Smooth muscle cell of the brain vasculature (primary cell): ENCODE measurements at places on chromosomes 13 and 19.

DNA sequence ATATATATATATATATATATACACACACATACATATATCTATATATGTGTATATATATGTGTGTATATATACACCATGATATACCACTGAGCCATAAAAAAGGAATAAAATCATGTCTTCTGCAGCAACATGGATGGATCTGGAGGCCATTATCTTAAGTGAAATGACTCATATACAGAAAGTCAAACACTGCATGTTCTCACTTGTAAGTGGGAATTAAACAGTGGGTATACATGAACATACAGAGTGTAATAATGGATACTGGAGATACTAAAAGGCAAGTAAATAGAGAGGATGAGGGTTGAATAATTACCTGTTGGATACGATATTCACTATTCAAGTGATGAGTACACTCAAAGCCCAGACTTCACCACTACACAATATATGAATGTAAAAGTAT, 332.6 kb downstream of the SLITRK1 start:
- no peak for DNase-seq

- no peak for DNase-seq
Measured at GRCh38 chr13:50366488-50367174, 351.4 kb downstream of the KCNRG start.

DNA sequence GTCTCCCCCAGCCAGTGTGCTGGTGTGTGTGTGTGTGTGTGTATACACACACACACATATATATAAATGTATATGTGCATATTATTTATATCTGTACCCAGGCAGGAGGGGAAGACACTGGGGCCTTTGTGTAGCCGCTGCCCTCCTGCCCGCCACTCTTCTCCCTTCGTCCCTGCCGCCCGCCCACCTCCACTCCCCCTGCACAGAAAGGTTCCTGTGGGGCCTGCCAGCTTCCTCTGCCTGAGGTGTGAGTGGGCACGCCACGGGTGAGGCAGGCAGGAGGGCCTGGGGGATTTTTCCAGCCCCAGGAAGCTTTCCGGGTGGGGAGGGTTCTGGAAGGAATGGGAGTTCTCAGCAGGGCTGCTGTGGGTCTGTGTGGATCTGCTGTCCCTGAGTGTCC, 6.9 kb downstream of the IRF2BP1 start:
- DNase-seq: no peak

DNA sequence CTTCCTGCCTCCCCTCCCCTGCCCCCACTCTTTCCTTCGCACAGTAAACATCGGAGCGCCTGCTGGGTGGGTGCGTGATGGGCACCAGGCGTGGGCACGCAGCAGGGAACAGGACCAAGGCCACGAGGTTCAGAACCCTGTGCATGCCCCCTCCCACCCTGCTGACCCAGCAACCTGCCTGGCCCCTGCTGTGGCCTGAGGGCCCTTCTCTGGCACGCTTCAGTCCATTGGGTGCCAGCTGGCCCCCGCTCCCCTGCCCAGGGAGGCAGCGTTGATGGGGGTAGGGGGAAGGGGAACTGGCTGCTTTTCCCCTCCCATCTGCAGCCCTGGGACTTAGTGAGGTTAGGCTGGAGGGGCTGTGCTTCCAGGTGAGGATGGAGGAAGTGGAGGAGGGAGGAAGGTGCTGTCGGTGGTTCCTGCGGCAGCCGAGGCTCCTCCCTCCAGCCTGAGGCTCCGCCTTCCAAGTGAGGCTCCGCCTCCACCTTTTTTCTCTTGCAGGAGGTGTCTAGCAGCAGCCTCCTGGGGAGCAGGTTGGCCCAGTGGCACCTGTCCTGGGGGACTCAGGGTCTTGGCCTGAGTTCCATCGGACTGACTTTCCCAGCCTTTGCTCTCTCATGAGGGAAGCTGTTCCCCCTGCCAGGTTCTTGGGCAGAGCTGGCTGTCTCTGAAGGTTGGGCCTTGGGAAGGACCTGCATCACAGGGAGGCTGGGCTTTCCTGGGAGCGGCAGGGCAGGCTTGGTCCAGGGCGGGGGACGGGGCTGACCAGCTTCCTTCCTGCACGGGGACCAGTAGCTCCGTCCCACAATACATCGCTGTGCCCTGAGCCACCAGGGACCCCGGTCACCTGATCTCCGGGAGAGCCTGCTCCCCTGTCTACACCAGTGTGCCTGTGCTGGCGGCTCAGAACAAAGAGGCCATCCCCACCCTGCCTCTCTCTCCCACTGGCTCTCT, 7.3 kb downstream of the PIAS4 start:
- no peak for DNase-seq

- DNase-seq: no peak
Measured at GRCh38 chr19:21158523-21159135, 16.8 kb downstream of the ZNF431 start.

DNA sequence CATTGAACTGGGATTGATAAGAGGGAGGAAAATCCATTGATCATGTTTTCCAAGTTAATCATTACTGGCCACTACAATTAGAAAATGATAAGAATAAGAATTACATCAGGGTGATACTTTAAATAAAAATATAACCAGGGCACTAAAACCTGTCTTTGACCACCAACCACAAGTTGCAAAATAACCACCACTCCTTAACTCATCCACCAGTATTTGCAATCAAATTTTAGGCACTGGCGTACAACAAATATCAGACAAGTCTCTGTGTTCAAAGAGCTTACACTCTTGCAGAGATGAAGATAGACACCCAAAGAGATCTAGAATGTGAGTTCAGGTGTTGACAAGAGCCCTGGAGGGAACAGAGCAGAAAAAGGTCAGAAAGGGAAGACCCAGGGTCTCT, 514 bp downstream of the CEACAM3 start:
- no peak for DNase-seq

- DNase-seq: no peak
Measured at GRCh38 chr13:89880201-89880600, 1467.3 kb upstream of the MIR17HG start.

DNA sequence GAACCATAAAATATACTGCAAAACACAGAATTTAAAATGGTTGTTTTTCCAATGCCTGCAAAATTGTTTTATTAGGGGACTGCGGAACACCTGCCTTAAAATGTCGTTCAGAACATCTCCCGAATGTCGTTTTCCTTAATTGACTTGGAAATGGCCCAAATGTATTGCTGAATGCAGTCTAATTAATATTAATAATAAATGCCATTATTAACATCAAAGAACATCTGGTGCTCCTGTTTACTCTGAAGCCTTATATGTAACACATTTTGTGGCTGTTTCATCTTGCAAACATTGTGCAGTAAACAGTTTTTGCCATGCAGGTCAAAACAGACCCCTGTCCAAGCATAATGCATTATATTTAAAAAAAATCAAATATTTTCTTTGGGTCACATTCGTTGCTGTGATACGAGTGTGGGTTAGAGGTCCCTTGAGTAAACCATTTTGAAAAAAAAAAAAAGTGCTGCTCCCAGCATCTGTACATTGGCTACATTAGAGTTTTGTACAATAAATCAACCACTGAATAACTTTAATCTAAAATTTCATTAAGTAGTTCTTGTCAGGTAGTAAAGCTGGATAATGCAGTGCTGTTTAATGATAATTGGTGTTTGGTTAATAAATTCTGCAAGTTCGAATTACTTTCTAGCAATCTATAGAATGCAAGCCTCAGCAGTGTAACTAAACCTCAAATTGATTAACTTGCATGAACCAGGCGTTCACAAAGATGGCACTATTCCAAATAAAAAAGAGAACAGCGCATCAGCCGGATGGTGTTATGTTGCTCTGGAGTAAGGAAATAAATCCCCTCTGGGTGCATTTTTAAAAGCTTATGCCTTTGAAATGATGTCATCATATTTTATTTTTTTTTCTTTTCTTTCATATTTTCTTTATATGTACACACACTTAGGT, 140.2 kb downstream of the ZNF536 start:
- DNase-seq: no peak

GRCh38 chr19:56252699-56253422, 19.7 kb upstream of the EDDM13 start:
- peak; percentile 46 for DNase-seq

DNA sequence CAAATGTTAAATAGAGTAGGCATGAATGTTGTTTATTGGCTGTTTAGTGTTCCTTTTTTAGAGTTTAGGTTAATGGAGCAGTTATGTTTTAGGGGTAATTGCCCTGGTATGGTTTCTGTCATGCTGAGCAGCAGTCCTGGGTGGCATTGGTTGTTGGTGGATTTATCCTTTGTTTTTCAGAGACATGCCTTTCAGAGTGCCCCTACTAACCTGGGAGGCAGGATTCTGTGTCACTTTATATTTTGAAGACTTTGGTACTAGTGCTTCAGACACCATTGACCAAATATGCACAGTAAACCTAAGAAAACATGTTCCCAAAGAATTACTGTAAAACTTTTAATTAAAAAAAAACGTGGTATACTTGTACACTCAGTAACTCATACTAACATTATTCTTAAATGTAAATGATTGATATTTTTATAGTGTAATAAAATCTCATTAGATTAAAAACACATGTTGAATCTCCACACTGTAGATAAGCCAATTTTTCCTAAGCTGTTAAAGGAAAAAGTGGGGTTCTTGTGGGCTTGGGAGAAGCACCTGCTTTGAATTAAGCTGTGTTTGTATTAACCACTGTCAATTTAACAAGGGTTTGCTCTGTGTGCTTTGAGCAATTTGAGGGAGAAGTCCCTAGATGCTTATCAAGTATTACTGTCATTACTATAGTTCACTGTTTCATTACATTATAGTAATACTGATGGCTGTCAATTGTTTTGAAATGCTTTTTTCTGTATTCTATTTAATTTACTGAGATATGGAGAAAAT, 133.2 kb downstream of the LMO7 start:
- no peak for DNase-seq

GRCh38 chr19:56356944-56357343, 36.4 kb downstream of the ZNF582 start:
- no peak for DNase-seq

DNA sequence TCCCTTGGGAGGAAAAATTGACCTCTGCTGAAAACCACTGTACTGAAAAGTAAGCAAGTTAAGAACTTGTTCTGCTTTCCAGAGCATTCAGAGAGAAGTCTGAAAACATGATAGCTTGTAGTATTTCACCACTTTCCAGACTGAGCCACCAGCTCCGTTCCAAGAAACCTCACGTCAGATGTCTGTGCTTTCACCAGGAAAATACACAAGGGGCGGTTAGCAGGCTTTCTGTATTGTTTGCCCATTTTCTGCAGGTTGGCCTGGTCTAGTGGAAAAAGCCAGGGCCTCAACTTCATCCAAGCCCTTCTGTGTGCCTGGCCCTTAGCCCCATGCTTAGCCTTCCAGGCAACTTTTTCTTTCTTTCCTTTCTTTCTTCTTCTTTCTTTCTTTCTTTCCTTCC, 36.4 kb downstream of the RXFP2 start:
- DNase-seq: no peak

DNA sequence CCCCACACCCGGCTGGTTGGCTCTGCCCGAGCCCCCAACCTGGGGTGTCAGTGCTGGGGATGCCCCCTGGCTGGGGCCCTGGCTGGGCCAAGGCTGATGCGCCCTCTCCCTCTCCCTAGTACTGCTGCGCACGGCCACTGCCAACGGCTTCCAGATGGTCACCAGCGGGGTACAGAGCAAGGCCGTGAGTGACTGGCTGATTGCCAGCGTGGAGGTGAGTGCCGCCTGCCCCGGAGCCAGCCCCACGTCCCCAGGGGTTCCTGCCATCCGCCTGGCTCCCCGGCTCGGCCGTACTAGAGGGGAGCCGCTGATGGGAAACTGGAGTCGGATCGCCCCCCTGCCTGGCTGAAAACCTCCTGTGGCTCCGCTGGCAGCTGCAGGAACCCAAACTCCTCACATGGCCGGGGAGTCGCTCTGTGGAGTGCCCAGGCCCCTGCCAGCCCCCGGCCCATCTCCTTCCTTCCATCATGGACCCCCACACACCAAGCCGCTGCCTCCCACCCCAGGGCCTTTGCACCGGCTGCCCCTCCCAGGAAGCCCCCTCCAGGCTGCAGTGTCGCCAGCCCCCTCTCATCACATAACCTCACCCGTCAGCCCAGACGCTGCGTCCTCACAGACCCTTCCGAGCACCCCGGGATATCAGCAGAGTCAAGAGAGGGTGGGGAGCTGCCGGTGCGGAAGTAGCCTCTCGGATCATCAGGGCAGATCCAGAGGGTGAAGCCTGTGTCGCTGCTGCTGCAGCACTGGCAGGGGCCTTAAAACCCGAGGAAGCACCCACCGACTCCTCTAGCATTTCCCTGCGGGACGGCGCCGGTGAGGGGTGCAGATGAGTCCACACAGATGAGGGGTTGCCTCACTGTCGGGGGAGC, 10.6 kb downstream of the NCLN start:
- DNase-seq: no peak

GRCh38 chr13:110388108-110388943, 81.2 kb downstream of the COL4A2 start:
- no peak for DNase-seq

- DNase-seq: no peak
Measured at GRCh38 chr13:21075011-21075378, 13.6 kb upstream of the LATS2 start.

GRCh38 chr19:23263396-23263795, 13.2 kb upstream of the ZNF724 start:
- DNase-seq: no peak

GRCh38 chr13:36166046-36166445, 34.9 kb upstream of the DCLK1 start:
- DNase-seq: no peak

GRCh38 chr19:7426986-7427385, 61.8 kb downstream of the PEX11G start:
- no peak for DNase-seq

- no peak for DNase-seq
Measured at GRCh38 chr13:112876305-112877000, 92.6 kb upstream of the MCF2L start.

DNA sequence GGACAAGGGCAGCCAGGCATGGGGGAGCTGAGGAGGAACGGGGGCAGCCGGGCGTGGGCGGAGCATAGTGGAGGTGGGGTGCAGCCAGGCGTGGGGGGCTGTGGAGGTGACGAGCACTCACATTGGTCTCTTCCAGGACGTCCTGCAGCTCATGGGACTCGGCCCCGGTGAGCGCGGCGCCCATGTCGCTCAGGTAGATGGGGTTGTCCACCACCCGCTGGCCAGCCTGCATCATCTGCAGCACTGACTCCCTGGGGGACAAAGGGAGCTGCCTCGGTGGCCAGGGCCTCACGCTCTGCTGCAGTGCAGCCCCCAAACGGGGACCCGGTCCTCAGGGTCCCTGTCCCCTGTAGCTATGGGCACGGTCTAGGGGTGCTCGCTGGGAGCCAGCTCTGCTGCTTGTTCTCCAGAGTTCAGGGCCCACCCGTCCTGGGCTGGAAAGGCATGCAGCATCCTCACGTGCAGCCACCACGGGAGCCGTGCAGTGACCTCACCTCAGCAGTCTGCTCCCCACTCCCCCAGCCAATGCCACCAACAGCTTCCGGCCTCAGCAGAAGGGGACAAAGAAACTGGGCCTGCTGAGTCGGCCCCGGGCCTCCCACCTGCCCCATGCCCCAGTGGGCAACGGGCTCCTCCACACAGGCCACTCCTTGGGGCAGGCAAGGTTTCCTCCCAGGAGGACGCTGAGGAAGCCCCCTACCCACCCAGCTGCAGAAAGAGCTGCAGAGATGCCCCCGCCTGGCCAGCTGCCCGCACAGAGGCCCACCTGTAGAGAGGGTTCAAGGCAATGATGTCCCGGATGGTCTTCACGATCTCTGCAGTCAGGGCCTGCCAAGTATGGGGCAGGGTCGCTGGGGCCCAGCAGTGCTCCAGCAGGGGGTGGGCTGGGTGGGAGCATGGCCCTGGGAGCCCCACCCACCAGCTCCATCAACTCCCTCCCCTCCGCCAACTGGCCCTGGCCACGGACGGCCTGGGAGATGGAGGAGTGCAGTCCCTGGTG, 12.1 kb downstream of the LONP1 start:
- no peak for DNase-seq
